ENCODE measurements at places on chromosomes 5 and 9.

DNA sequence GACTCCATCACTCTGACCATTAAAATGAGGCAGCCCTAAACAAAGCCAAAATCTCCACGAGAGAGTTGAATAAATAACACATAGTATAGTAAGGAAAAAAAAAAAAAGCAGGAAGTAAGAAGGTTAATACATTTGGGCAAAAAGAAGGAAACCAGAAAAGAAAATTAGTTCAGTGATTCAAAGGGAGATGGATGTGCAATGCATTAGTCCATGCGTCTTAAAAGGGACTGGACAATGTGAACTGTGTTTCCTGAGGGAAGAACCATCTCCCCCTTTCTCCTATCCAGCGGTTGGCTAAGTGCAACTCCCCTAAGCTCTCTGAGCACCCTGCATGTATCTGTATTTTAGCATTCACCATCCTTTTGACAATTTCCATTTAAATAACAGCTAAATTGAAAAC lies 1.4 kb downstream of the ANKRA2 start:
- DNase-seq: no peak

DNA sequence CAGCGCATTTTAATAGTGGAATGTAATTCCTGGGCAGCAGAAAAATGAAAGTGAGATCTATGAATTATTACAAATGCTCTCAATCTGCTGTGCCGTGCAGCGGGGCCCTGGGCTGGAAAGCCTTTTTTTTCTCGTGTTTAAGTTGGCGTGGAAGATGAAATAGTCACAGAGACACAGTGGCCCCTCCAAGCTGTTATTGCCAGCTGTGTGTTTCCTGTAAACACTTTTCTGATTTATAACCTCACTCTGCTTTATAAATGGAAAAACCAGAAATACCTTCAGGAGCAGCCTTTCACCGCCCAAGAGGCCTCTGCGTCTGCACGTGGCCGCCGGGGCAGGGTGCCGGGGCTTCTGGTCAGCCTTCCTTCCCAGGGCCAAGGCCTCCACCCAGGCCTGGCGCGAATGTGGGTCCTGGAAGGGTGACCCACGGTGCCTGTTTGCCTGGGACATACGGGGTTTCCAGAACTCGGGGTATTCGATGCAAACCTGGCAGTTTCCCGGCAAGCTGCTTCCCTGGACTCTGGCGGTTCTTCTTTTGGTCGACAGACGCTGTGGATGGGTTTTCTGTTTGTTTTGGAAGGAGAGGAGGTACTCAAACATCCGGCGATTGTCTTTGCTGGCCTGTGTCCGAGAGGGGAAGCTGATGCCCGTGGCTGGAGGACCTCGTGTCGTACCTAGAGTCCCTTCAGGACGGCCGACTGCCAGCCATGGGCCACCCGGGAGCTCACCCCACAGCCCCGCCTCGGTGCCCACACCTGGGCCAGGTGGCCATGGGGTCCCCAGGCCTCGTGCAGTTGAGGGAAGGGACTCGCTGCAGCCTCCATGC lies 256.7 kb downstream of the PARP8 start:
- DNase-seq: no peak

DNA sequence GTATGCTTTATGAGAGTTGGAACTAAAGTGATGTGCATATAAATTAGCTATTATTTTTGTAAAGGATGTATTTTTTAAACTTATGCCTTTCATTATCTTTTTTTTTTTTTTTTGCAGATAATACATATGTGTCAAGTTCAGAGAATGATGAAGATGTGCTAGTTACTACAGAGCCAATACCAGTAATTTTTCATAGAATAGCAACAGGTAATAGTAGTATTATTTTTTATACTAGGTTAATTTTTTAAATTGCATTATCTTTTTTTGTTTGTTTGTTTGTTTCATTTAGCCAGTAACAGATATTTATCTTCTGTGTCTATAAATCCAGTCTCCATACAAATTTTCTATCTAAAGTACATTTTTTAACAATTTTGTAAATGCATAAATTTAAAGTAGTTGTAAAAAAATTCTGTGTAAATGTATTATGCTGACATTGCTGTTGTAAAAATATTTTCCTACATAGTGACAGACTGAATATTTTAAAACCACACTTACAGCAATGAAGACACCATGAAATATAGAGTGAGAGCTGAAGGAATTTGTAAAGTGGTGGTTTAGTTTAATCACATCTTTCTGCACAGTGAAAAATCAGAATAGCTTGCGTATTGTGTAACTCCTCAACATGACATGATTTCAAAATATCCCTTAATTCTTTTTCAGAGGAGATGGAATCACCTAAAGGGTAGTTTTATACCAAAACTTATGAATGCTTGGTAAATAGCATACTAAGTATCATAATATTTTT lies 93.3 kb downstream of the PARP8 start:
- no peak for DNase-seq

DNA sequence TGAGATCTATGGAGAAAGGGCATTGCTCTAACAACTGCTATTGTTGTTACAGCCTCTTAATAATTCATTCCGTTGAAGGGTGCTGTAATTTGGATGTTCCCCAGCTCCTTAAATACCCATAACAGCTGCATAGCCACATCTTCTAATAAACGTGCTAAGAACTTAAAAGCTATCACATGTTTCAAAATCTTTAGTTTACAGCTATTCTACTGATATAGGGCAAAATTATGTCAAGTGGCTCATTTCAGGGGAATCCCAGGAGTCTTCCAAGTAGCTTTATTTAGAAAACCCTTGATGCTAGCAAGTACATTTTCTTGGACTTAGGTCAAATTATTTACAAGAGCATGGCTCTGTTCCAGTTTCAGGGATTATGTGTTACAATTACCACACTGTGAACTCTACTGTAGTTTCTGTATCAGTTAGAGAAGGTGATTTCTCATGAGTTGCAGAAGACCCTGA lies 990.4 kb upstream of the ACO1 start:
- no peak for DNase-seq

DNA sequence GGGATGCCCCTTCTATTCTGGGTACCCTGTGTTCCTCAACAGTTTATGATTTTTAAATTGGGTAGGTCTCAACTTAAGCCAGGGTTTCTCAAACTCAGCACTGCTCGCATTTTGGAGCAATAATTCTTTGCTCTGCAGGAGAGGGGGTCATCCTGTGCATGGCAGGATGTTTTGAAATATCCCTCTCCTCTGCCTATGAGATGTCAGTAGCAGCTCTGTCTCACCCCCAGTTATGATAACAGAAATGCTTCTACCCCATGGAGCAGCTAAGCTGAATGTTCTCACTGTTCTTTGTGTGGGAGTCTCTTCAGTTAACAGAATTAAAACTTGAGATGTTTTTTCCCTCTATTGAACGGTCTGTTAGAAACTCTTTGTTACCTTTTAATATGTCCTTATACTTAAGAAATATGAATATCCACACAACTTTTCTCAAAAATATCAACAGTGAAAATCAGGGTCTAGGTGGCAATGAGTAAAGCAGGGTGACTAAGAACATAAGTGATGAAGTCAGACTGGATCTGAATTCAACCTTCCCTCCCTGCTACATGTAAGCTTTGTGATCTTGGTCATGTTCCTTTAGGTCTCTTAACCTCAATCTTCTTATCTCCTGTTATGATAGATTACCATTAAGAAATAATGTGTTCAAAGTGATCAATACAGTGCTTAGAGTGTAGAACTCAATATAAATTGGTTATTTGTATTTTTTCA lies 89.0 kb downstream of the CAMK4 start:
- no peak for DNase-seq

GRCh38 chr5:139120521-139120920 lies 77.6 kb downstream of the SIL1 start:
- DNase-seq: no peak

- DNase-seq: no peak
Measured at GRCh38 chr5:45680950-45681349, 15.2 kb downstream of the HCN1 start.

DNA sequence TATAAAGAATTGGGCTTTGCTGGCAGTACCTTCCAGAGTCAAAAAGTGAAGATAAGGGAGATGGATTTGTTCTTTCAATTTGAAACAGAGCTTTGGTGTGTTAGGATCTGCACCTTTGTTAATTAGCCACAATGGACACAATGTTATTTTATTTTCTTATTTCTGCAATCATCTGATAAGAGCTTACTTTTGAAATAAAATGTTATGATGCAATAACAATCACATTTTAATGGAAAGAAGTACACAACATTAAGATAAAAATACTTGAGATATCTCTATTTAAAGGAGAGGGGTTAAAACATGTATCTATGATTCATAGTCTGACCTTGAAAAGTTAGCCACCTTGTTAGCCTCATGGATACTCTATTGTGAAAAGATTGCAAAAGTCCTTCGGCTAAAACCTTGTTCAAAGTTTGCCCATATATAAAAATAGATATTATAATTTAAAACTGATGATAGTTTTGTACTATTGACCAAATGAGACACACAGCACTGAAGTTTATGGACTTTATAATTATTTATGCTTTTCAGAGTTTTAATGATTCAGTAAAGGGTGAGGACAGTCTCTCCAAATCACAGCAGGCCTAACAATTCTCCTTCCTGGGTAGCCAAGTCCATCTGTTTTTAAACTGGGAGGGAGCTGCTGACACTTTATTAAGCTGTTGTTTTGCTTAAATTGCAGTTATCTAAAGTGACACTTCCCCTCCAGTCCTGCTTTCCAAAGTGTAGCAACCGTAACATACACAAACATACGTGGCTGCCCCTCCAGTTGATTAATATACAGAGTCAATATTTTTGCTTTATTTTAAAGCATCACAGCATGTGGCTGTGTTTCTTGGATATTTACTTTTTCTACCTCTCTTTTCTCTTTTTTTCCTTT lies 47.6 kb upstream of the DAP start:
- DNase-seq: no peak

DNA sequence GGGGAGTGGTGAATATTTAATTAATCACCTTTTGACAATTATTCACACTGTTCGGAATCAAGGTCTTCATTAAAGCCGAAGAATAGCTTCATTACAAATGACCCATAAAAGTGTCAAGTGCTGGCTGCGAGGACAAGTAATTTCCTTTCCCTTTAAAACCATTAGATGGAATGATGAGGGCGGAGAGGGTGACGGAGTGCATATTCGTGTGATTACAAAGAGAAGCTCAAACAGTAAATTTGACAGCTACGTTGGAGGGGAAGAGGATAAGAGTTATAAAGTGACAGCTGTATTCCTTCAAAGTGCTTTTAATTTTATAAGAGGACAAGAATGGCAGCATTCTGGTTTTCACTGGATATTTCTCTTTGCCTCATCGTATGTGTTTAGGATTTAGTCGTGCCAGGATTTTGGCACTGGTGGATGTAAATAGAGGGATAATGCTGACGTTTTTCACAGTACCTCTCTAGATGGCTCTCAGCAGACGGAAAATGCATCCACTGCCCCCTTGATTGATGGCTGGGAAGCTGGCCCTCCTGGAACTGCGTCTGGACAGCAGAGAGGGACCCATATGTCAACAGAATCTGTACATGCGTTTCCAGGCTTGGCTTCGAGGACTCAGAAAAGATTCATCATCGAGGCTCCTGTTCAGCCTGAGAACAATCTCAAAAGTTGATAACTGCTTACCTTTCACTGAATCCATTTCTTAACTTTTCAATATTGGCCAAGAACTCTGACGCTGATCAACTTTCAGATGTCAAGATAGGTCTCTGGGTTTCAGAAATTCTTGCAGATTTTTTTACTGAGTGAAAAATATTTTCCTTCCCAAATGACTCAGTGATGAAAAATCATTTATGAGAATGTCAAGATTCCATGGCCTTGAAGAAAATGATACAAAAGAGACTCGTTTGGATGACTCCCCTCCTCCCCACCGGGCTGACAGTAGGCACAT lies 50.4 kb upstream of the IRX2 start:
- DNase-seq: no peak
